Activated naive CD8-positive, alpha-beta T cell treated with anti-CD3 and anti-CD28 coated beads, Interleukin-2, amount 10 ng/mL, durations not matched to agents 7 days and 5 days (primary cell): ENCODE measurements at places on chromosomes 3 and 15. TPM values are rescaled to one million over a fixed set of nuclear protein-coding genes. Genes with fewer than 3 reads are reported as not detected.

WDR93 gene
- not detected for total RNA-seq

SPINK8 gene
- total RNA-seq: not detected

DNAH12 gene
- 0.30 TPM for total RNA-seq

TRPC1 gene
- total RNA-seq: 2.8 TPM

BLOC1S6 gene
- total RNA-seq: 40.1 TPM

KLHL6 gene
- 36.9 TPM for total RNA-seq

CHDH gene
- total RNA-seq: 0.11 TPM

LIPH gene
- total RNA-seq: not detected

UBE2E2 gene
- total RNA-seq: 7.2 TPM

DNA sequence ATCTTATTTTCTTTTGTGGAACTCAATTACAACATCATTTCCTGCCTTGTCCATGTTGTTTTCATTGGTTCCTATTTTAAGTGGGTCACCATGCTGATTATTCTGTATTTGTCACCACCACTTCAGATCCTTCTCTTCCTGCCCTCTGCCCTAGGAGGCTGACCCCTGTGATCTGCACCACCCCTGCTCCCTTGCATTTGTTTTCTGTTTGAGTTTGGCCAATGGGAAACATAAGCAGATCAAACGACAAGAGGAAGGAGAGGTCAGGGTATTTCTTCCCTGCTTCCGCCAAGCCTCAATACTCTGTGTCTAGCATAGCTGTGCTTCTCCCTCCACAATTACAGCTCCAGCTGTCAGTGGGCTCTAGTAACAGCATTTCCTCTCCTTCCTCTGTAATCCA is 71.6 kb downstream of the IMPG2 start:
- peaks cover 4% of the 10 kb centered on the region for H3K4me1 ChIP-seq
- no peaks in the 10 kb centered on the region for H3K27me3 ChIP-seq
- H3K4me3 ChIP-seq: no peak overlapping the region
- no peak overlapping the region for H3K27ac ChIP-seq

- H3K27ac ChIP-seq: no peak overlapping the region
- no peak overlapping the region for H3K4me3 ChIP-seq
- DNase-seq: no peak
- H3K27me3 ChIP-seq: peaks cover 58% of the 10 kb centered on the region
- peaks cover 7% of the 10 kb centered on the region for H3K4me1 ChIP-seq
- H3K36me3 ChIP-seq: no peaks in the 10 kb centered on the region
Observed at GRCh38 chr15:65986416-65986815, 117.1 kb downstream of the RAB11A start.

DNA sequence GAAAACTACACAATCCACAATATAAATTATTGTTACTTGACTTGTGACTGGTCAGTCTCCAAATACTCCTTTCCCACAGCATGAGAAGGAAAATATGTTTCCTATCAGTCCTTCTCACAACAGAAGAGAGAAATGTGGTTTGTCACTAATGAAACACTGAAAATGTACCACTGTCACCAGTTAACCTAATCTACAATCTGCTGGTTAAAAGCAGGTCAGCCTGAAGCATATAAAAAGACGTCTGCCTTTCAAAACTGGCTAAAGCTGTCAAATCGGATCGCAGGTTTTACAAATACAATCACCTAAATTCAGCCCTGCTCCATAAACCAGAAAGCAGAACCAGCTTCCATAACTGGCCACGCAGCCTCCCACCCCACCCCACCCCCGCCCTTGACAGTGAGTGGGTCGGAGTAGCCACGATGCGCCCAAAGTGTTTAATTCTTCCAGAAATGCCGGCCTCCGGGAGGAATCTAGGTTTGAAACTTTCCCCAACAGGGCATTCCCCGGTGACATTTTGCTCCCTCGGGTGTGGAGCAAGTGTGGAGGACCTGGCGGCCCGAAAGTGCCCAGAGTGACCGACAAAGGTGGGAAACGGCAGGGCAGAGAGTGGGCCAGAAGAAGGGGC is 682 bp downstream of the ETFA start:
- H3K36me3 ChIP-seq: peaks cover 9% of the 10 kb centered on the region
- H3K4me3 ChIP-seq: peak overlapping the region; percentile 86
- H3K27ac ChIP-seq: peak overlapping the region; percentile 79
- H3K27me3 ChIP-seq: no peaks in the 10 kb centered on the region
- H3K4me1 ChIP-seq: peaks cover 19% of the 10 kb centered on the region
- DNase-seq: no peak

DNA sequence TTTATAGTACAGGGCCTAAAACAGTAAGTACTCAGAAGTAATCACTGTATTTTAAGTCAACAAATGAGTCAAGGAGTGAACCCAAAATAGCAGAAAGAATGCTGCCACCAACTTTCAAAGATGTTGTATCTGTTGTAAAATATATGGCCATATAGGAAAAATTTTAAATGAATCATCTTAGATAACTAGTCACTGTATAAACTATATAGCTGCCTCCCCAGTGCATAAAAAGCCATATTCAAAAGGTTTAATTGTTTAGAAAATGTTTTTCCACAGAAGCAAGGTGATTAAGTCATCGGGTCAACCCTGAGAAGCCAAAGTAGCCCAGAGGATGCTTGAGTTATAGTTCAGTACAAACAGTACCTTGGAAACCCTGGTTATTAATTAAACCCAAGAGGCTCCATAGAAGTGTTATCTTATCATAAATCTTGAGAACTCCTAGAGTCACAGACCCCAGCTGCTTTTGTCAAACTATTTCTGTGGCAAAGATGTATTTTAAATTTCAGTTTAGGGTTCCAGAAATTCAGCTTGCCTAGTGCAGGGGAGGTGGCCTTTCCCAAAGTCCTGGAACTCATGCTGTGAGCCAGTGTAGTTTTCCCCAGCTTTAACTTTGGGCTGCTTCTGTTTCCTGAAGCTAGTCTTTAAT is 39.2 kb downstream of the MBNL1 start:
- H3K27me3 ChIP-seq: no peaks in the 10 kb centered on the region
- peaks cover 41% of the 10 kb centered on the region for H3K4me1 ChIP-seq
- H3K36me3 ChIP-seq: peaks cover 23% of the 10 kb centered on the region
- H3K27ac ChIP-seq: no peak overlapping the region
- H3K4me3 ChIP-seq: no peak overlapping the region
- DNase-seq: no peak

DNA sequence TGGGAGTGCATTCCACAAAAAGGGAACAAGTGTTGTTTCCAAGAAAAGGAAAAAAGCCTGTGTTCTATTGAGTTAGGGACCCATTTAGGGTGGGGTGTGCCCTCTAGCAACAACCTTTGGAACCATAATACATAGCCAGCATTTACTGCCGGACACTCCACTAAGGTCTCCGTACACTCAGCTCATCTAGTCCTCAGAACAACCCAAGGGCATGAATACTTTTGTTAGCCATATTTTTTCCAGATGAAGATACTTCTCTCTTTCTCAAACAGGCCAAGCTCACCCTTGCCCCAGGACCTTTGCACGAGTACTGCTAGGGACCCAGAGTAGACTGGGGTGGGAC is 46.2 kb downstream of the GLDN start:
- peaks cover 7% of the 10 kb centered on the region for H3K27me3 ChIP-seq
- no peaks in the 10 kb centered on the region for H3K36me3 ChIP-seq
- H3K4me3 ChIP-seq: no peak overlapping the region
- peaks cover 4% of the 10 kb centered on the region for H3K4me1 ChIP-seq
- no peak for DNase-seq

DNA sequence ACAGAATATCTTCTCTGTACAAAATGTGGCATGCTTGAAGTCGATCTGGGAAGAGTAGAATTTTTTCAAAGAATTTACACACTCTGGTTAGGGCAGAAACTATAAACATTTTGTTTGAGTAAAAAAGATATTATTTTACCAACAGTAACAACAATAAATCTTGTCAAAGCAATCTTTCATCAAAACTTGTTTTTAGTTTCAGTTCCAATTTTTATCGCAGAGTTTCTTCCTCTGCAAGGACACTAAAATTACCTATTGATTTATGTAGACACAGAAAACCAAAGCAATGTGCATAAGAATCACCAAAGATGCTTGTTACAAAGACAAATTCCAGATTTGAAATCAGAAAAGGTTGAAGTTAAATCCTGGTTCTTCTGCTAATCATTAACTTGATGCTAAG is 61.9 kb downstream of the CGGBP1 start:
- H3K27ac ChIP-seq: no peak overlapping the region
- H3K36me3 ChIP-seq: no peaks in the 10 kb centered on the region
- H3K27me3 ChIP-seq: peaks cover 14% of the 10 kb centered on the region
- peaks cover 20% of the 10 kb centered on the region for H3K4me1 ChIP-seq
- H3K4me3 ChIP-seq: peak overlapping the region; percentile 61

DNA sequence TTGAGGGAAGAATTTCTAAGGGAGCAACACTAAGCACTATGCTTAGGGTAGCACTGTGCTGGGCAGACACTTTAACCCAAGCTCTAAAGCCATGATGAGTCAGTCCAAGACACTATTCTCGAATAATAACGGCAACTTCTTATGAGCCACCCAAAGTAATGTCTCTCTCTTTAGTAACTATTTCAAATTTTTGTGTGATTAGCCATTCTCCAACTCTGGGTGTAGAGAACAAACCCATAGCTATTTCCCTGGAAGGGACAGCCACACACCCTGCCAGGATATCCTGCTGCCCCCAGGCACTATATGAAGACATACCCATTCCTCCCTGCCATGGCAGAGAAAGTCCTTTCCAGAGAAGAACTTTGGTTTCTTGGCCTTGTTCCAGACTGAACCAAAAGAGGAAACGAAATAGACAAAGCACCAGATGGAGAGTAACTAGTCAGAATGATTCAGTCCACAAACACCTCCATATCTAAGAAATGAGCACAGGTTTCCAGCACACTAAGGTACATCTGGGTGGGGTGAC is 384.9 kb upstream of the THBS1 start:
- H3K4me1 ChIP-seq: no peaks in the 10 kb centered on the region
- H3K36me3 ChIP-seq: no peaks in the 10 kb centered on the region
- no peak overlapping the region for H3K27ac ChIP-seq
- H3K4me3 ChIP-seq: no peak overlapping the region
- peaks cover 5% of the 10 kb centered on the region for H3K27me3 ChIP-seq

DNA sequence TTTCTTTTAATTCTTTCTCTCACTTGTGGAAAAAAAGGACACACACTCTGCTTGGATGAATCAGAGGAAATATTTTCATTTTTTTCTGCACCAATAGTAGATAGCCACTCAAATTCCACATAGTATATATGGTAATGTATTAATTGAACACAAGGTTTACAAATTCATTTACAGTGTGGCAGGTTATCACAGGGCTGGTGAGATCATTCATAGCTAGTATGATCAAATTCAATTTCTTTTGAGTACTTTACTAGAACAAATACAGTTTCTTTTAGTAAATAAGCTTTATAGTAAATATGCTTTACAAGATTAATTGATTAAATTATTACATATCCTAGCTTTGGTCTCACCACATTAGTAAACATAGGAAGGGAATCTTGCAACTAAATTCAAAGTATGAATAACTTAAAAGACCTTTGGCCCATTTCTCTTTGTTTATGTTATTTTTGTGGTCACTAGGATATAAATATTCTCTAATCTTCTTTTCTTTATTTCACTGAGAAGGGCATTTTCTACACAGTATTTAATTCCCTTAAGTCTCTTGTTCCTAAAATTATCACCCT is 40.1 kb upstream of the PARP14 start:
- H3K36me3 ChIP-seq: peaks cover 43% of the 10 kb centered on the region
- no peaks in the 10 kb centered on the region for H3K27me3 ChIP-seq
- no peak overlapping the region for H3K4me3 ChIP-seq
- DNase-seq: no peak
- peaks cover 21% of the 10 kb centered on the region for H3K4me1 ChIP-seq

DNA sequence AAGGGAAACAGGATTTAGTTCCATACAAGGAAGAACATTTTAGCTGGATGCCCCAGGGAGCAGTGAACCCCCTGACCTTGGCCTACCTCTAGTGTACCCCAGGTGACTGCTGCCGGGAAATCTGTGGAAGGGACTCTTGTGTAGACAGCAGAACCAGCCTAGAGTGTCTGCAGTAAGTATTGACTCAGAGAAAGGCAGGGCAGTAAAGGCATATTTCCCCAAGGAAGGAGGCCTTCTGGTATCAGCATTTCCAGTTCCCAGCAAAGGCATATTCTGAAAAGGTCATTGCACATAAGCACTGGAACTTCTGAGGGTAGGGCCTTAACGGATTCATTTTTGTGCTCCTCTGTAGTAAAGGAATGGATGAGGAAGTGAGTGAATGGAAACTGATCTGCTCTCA is 246.2 kb downstream of the FAM43A start:
- DNase-seq: no peak
- no peak overlapping the region for H3K4me3 ChIP-seq
- H3K27me3 ChIP-seq: peaks cover 3% of the 10 kb centered on the region
- no peaks in the 10 kb centered on the region for H3K4me1 ChIP-seq
- H3K36me3 ChIP-seq: no peaks in the 10 kb centered on the region
